Right renal cortex interstitium (tissue), 3 donors: ENCODE measurements at places on chromosomes 4 and X.

DNA sequence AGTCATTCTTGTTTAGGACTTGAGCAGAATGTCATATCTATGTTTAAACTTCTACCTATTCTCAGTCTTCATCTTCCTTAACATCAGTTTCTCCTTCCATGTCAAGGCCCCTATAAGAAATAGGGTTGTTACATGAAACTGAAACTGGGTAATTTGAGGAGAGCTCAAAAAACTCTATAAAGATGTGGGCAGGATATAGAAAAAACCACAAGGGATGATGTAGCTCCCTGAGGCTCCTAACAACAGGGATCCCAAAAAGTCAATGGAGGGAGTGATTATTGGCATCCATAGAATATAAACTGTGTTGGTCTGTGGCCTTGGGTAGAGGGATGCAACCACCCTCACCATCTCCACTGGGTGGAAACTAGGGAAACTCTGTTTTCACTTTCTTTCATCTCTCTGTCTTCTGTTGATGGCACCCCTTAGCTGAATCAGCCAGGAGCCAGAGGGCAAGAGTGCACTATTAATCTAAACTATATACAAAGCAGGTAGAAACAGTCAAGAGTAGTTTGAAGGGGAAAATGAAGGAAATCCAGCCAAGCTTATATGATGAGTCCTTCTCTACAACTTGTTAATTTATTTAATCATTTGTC, 27.6 kb downstream of the C4orf54 start:
- no peak for DNase-seq

DNA sequence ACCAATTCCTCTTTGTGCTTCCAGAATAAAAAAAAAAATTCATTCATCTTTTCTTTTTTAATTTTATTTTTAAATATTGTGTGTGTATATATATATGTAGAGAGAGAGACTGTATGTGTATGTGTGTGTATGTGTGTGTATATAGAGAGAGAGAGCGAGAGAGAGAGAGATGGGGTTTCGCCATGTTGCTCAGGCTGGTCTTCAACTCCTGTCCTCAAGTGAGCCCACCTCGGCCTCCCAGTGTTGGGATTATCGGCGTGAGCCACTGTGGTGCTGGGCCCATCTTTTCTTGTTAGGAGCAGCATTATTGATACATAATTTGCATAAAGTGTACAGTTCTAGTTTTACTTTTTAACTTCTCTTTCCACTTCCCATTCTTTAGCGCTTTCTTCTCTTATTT, 33.6 kb downstream of the KDM6A start:
- no peak for DNase-seq

DNA sequence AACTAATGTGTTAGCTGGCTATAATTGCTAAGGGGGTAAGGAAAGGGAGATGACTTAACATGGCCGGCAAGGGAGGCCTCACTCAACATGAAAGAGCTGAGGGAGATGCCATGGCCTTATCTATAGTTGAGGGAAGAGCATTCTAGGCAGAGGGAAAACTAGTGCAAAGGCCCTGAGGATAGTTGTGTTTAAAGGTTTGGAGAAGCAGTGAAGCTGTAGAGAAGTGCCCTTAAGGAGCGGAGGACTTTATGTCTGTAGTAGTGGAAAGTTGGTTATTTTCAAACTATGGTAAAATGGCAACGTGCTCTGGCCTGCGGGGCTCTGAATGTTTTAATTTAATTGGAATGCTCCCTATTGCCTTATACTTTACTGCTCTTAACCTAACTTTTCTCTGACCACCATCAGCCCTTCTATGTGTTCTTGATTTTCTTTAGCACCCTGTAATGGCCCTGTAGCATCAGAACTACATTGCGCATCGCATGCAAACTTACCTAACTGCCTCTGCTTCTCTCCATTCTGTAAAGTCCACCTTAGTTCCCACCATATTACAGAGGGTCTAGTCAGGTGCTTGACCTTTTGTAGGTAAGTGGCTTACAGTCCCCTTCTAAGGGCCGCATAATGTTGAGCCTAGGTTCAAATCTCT, 35.8 kb downstream of the ERVMER34-1 start:
- DNase-seq = no peak

DNA sequence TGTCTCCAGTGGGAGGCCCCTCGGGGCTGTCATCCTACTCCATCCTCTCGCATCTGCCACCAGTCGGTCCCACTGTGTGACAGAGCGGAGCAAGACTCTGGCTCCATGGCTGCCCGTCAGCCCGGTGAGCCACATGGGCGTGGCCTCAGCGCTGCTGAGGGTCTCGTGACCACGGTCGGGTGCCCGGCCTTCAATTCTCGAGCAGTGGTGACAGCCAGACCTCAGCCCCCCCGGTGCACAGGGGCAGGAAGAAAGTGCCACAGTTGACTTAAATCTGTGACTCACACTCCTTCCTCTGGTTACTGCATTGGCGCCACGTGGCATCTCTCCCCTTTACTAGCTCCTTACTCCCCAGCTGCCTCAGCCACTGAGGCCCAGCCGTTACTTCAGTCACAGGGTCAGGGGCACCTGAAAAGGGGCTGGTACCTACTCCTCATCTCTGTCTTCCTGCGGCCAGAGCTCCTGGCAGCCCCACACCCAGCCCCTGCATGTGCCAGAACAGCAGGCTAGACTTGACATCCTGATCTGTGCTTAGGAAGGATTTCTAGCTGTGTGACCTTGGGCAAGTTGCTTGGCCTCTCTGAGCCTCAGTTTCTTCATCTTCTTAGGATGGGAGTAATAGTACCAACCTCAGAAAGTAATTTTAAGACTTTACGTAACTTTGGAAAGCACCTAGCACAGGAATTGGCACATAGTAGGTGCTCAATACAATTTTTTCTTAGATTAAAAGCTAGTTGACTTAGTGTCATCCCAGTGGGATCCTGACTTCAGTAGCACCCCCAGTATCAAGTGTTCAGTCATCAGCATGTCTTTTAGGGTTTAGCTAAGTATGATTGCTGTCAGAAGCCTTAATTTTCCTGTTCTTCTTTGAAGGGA, 66.1 kb downstream of the TNIP2 start:
- DNase-seq = no peak

- no peak for DNase-seq
These were observed at the start of gene MTMR1 for GRCh38 chrX:150692831-150693724. Gene MTMR1, plus strand, starts transcription at chrX:150693396. Its CDS starts 135 bp downstream, at chrX:150693531.

- DNase-seq = no peak
These were observed 61.3 kb upstream of the GIMD1 start for GRCh38 chr4:106429885-106430284.

DNA sequence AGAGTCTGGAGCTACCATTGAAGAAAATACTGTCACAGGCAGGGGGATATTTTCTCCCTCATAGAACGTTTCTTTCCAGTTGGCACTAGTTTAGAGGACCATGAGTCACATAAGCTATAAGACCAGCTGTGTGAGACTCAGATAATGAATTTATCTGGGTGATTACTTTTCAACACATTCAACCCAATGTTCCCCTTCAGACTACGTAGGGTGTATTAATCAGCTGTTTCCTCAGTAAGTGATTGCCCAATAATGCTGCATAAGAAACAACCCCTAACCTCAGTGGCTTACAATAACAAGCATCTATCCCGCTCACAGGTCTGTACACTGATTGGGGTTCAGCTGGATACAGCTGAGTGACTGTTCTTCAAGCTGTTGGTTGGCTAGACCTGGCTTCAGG, 38.1 kb downstream of the CBLL2 start:
- DNase-seq = no peak

GRCh38 chrX:20061855-20062254, 54.9 kb downstream of the MAP7D2 start:
- DNase-seq = no peak

GRCh38 chr4:108881190-108881589, 118.3 kb upstream of the ETNPPL start:
- DNase-seq = no peak

DNA sequence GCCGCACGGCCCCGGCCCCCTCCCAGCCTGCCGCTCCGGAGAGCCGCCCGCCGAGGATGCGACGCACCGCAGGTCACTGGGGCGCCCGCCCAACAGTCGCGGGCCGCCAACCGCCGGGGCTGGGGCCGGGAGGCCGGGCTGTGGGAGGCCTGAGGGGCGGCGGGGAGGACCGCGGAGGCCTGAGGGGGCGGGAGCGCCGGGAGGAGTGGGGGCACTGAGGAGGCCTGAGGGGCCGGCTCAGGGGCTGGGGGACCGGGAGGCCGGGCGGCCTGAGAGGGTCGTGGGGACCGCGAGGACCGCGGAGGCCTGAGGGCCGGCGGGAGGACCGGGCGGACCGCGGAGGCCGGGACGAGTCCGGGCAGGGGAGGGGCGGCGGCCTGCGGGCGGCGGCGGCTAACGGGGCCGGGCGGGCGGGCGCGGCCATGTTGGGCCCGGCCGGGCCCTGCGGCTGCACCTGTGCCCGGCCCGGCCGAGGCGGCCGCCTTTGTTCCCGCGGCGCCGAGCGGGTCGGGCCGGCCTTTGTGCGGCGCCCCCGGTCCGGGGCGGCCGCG, 353 bp downstream of the NSD2 start:
- no peak for DNase-seq

GRCh38 chrX:100829730-100830129, 9.5 kb downstream of the CSTF2 start:
- no peak for DNase-seq

DNA sequence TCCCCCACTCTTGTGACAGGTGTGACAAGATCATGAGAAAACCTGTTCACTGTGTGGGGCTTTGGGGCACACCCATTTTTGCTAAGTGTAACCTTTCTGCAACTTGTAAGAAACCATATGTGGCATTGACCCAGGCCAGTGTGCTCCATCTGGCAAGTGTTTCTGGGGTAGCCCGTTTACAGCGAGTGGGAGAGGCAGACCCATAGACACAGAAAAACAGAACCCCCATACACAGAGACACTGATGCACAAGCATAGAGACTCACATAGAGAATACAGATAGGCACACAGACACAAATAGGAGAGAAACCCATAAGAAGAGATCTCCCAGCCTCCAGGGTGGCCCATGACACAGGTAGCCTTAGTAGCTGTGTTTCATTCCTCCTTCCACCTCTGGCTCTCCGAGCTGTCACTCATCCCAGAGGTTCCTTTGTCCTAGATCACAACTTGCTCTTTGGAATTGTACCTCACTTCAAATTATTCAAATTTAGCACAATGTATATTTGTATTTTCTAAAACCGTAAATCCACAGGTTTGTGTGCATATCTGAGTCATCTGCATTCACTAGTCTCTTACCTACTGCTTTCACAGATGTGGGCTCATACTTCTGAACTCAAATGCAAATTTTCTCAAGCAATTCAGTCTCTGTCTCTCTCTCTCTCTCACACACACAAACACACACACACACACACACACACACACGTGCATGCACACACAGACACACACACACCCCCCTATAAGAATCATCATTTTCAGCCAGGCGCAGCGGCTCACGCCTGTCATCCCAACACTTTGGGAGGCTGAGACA, 114.4 kb downstream of the SH3KBP1 start:
- DNase-seq = no peak

- DNase-seq = no peak
These were observed 1.4 kb downstream of the RPS6KA3 start for GRCh38 chrX:20265221-20265725.

- DNase-seq = no peak
These were observed 81.8 kb downstream of the MTMR1 start for GRCh38 chrX:150774798-150775568.

DNA sequence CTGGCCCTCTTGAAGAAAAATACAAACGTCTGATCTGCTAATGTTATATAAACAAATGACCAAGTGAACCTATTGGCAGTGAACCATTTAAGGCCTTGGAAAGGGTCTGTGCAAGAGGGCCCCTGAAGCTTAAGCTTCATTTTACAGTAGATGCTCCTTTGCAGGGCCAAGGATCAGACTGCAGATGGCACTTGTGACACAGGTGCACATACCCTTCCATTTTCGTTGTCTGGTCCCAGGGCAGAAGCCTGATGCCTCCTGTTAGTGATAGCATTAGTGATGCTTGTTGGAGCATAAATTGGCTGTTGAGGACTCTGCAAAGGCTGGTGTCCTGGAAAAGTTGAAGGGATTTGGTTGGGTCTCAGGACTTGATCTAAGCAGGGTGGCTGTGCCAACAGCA, 46.5 kb downstream of the ETNPPL start:
- DNase-seq = no peak

DNA sequence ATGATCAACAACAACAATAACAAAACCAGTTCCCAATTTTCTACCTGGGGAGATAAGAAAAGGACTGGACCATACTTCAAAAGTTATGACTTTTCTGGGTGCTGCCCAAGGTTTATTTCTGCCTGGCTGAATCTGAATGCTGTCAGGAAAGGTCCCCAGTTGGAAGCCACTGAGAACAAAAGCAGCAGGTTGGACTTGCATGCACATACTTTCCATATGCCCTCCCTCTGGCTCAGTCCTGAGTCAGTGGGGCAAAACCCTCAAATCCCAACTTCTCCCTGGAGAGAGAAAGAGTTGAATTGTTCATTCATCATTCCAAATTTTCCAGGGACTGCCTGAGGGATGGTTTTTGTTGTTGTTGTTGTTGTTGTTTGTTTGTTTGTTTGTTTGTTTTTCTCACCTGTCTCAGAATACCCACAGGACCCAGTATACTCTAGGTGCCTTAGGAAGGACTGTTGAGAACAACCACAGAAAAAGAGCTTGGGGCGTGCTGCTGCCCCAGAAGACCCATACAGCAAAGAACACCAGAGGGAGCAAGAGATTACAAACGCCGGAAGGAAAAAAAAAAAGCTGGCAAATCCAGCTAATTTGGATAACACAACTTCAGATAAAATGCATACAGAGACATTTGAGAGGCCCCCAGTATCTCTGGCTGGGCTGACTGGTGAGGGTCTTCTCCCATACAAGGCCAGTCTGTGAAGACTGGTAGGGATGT, 138.9 kb upstream of the INPP4B start:
- DNase-seq = no peak

- no peak for DNase-seq
These were observed 155.8 kb downstream of the TSPAN5 start for GRCh38 chr4:98502624-98503023.

DNA sequence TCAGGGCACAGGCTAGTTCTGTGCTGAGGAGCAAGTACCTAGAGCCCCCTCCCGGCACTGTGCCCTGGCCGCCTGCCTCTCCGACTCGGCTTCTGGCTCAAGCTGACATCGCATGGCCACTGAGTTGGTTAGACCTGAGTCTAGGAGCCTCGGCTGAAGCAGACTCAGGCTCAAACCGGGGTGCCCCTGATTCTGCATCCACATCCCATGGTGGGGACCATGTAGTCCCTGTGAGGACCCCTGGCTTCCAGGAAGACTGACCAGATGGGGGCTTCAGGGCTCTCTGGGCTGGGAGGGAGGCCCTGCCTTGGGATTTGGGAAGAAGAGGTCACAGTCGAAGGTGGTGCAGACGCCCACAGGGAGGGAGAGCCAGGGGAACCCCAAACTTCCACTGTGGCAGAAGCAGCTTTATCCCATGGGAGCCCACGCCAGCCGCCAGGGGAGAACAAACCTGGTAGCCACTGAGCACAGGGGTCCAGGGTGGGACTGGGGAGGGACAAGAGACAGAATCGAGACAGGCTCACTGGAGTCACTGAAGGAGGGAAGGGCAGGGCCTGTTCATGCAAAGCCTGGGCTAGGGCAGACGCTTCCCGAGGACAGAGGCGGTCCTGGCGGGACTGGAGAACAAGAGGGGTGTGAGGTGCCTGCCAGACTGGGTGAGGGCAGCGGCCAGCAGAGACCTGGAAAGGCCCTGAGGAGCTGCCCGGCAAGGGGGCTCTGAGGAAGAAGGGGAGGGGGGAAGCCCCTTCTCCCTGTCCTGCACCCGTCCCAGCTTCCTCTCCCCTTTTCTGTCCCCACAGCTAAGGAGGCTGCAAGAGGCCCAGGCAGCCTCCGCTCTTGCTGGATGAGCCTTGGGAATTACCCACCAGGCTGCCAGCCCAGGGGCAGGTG, 1.1 kb downstream of the PDE6B start:
- DNase-seq = no peak

- no peak for DNase-seq
These were observed 126.8 kb upstream of the VCX3A start for GRCh38 chrX:6661736-6662135.
